ENCODE measurements at places on chromosomes 1 and 21.

DNA sequence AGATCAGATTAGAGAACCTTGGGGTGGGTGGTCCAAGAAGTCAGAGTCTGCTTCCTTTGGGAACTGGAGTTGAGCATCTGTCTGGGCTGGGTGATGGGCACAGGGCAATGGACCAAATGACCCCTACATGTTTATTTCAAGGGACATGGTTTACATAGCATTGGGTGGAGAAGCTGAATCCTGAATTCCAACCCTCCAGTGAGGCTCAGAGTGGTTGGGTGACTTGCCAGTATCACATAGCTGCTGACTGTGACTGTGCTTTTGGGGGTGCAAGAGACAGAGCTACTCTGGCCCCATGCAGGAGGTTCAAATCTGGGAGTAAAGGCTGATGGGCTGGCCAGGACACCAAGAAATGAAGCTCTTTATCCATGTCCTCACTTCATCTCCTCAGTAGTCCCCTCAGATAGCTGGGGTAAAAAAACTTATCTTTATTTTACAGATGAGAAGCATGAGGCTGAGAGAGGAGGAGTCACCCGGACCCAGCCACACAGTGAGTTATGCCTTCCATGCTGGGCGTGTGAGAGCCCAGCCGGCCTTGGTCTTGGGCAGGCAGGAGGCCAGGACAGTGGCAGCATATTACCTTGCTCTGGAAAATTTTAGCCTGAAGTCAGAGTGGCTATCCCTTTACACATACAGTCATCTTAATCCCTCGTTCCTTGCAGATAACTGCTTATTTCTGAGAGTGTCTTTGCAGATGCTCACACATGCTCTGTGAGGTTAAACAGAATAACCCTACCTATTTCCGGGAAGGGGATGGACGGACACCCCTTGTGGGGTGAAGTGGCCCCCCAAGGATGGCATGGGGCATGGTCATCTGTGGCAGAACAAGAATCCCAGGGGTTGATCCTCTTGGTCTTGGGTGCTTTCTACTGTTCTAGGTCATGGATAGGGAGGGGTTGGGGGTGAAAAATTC is 2.8 kb upstream of the SERINC2 start:
- no peak for DNase-seq

GRCh38 chr1:190046231-190046630 is 431.4 kb downstream of the BRINP3 start:
- no peak for DNase-seq

GRCh38 chr21:38261851-38262250 is 5.1 kb downstream of the KCNJ15 start:
- DNase-seq, result no peak

DNA sequence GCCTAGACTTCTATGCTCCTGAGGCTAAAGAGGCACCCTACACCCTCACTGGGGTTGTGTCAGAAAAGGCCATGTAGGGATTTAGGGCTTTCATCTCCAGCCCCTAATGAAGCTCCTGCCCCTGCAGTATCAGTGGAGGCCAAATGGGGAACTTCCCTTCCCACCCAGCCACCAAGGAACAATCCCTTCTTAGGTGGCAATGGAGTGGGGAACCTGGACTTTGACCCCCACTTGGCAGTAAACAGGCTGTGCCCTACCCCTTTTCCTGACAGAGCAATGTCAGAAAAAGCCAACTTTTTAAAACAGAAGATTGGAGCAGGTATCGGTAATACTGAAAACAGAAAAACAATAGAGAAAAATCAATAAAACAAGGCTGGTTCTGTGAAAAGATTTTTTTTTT is 35.5 kb upstream of the SLC19A2 start:
- DNase-seq, result no peak

DNA sequence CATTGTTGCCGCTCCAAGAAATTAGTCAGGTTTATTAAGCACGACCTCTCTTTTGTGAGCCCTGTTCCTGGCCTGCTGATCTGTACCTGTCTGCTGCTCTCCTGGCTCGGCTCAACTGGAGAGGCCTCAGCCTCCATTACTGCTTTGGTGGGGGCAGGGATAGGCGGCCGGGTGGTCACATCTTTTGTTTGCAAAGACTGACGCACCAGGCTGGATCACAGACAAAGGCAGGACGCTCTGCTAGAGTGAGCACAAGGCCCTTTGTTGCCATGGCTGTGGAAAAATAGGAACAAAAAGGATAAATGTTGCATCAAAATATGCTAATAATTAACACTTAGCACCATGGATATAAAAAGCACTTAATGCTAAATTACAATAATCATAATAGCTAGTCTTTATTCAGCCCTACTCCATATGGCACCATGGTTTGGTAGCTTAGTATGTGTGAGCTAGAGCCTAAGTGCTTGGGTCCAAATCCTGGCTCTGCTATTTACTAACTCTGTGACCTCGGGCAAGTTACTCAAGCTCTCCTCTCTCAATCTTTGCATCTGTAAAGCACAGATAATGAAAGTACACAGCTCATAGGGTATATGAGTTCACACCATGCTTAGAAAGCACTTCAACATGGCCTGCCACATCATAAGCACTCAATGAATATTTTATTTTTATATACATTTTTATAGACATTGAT is 28.9 kb upstream of the HPDL start:
- DNase-seq, result no peak

DNA sequence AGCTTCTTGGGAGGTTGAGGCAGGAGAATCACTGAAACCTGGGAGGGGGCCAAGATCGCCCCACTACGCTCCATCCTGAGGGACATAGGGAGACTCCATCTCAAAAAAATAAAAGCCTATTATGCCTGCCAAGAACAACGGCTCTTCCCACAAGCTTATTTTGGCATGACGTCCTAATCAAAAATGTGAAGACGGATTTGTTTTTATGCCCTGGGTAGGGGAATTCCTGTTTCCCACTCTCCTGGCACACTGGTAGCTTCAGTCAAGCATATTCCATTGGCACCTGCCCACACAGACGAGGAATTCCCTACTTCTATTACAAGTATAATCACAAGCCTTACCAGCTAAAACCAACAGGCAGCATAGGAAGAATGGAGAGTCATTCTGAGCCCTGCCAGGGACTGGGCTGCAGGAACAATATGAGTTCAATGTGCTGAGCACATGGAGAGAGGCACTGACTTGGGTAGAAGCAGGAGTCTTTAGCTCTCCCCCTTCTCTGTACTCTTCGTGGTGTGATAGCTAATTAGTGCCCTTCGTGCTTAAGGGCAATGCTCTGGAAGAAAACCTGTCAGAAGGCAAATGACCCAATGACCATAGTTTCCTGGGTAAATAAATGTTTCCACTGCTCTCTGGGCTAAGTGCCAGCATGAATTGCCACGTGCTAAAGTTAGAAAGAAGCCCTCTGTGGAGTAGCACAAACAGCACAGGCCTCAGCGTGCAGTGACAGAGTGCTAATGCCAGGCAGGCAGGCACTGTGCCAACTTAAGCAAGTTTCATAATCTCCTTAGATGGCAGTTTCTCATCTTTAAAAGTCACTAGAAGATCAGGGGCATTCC is 16.8 kb downstream of the TNFSF4 start:
- peak; percentile 60 for DNase-seq

- DNase-seq, result peak; percentile 7
Measured at GRCh38 chr21:30257773-30258172, 25.0 kb downstream of the KRTAP24-1 start.

- DNase-seq, result no peak
Measured at GRCh38 chr1:22645931-22646330, 2.5 kb downstream of the C1QC start.

DNA sequence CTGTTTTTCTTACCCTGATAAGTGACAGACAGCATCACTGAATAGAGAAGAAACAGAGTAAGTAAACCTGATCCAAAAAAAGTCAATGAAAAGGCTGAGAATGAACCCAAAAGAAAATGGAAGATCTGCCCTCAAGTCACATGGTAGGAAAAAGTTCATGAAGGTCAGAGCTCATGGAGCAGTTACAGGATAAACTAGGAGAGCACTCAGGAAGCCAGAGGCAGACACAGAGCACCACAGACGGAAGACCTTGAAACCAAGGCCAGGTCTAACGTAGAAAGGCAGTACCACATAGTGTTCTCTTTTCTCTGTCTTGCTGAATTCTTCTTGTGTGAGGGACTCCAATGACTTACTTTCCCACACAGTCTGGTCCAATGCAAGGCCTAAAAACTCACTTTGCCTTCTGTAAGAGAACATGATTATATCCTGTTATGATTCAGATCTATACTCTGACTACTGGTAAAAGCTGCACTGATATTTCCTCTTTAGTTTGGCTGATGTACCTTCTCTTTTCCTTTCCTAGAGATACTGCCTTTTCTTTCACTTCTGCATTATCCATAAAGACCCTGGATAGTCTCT is 40.8 kb downstream of the RTCA start:
- DNase-seq, result no peak

GRCh38 chr1:180691322-180691913 is 59.6 kb downstream of the XPR1 start:
- DNase-seq, result no peak

GRCh38 chr21:31869750-31870149 is 3.1 kb upstream of the HUNK start:
- DNase-seq, result no peak

- peak; percentile 43 for DNase-seq
Measured at GRCh38 chr1:230067871-230068620, 1.0 kb downstream of the GALNT2 start.

GRCh38 chr1:225936523-225936922 is 4.5 kb downstream of the LEFTY2 start:
- no peak for DNase-seq

- DNase-seq, result peak; percentile 76
Measured at GRCh38 chr1:203273206-203273868, 32.0 kb upstream of the BTG2 start.

- DNase-seq, result no peak
Measured at GRCh38 chr1:26122988-26123973, 11.7 kb downstream of the PDIK1L start.

DNA sequence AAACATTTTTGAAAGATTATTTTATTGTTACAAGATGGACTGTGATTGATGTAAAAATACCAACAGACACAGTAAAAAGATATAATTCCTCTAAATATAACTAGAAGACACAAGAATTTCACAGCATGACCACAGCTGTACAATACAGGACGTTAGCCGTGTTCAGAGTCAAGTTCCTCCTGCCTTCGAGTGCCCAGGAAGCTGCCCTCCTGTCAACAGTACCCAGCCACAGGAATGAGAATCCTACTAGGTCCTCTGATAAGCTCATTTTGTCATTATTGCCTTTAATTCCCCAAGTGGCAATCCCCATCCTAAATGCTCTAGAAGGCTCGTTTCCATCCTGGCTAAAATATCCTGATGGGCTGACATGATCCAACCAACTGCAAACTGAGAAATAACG is 16.4 kb upstream of the CAPN2 start:
- DNase-seq, result no peak

DNA sequence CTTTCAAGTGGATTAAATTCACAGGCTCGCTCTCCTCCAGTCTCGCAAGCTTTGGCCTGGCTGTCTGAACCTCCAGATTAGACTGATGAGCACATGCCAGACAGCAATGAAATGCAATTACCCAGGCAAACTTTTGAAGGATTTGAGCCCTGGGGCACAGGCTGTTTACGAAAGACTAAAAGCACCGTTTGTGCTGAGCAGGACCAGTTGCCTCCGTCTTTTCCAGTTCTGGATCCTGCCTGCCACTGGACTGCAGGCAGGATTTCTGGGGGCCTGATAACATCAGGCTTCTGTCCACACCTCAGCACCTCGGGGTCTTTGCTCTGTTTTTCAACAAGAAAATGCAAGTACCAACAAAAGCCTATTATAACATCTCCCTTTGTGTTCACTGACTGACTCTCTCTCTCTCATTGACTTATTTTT is 145.7 kb downstream of the CLIC6 start:
- DNase-seq, result no peak

GRCh38 chr1:216194721-216195120 is 228.5 kb downstream of the USH2A start:
- DNase-seq, result no peak

- peak; percentile 28 for DNase-seq
Measured at GRCh38 chr1:154751690-154752089, 118.4 kb downstream of the KCNN3 start.

DNA sequence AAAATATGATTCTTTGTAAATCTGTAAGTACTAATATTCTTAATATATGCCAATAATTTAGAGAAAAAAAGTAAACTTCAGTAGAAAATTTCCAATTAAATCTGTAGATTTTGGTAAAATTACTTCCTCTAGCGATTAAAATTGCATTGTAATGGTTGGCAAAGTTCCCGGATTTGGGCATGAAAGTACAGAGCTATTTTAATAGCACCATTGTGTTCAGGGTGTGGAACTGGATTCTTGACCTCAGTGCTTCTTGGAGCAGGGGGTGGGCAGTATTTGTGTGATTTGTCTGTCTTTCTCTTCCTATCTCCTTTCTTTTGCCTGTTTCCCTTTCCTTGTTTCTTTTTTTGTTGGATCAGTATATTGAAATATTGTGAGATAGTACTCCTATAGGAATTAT is 72.1 kb downstream of the DNM3 start:
- DNase-seq, result peak; percentile 14

DNA sequence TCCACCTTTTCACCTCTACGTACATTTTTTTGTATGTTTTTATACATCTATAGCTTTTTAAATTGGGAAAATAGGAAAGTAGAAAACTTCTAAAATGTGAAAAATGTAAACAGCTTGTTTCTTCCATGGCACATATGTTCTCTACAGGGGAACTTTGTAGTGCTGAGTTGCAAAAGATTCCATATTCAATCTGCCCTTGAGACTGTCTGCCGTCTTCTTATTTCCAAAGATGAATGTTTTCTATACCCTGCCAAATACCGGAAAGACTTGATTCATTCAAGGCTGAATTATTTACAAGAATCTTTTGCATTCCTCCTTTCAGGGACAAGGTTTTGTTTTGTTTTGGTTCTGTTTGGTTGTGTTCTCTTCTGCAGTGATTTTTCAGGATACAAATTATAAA is 1334.5 kb upstream of the ADGRL4 start:
- DNase-seq, result no peak

DNA sequence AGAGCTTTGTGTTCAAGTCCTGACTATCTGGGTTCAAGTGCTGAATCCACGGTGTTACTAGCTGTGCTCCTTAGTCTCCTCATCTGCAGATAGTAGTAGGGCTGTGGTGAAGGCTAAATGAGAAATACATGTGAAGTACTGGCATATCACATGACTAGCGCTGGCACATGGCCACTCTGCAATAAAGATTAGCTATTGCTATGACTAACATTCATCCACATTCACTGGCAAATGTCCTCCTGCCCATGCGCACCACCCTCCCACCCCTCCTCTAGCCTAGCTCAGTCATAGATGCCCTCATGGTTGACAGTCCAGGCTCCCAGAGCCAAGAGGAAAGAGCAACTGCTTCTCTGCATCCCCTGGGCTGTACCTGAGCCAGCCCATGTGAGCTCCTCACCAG is 8.5 kb upstream of the COL8A2 start:
- DNase-seq, result no peak

- no peak for DNase-seq
Measured at GRCh38 chr1:2632561-2633361, at the start of gene MMEL1. Gene MMEL1, minus strand, starts transcription at chr1:2633016. Its CDS starts 3,532 bp downstream, at chr1:2629484.

GRCh38 chr1:202063093-202063492 is 52.7 kb downstream of the ELF3 start:
- no peak for DNase-seq

- DNase-seq, result no peak
Measured at GRCh38 chr1:10633416-10633815, 158.7 kb downstream of the PEX14 start.
